Kidney (tissue), 22 donors: ENCODE measurements at places on chromosomes 7 and 10. TPM values are rescaled to one million over a fixed set of nuclear protein-coding genes. Genes with fewer than 3 reads are reported as not detected.

- peak; percentile 100 for DNase-seq
Observed at GRCh38 chr7:25854608-25855497, 297.1 kb upstream of the NFE2L3 start.

DNA sequence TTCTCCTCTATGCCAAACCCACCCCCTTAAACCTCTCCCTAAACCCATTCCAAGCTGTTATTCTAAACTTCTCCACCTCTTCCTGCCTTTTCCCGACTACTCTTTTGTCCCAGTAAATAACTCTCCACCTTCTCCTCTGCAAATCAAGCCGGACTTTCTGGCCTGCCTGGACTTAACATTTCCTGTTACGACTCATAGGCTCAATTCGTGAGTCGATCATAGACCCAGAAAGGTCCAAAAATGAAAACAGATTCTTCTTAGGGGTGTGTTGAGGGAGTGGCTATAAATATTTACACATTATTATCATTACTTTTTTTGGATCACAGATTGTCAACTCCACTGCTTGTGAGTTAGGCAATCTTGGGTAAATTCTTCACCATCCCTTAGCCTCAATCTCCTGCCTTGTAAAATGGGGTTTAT, 59.0 kb upstream of the HABP2 start:
- DNase-seq = no peak

DNA sequence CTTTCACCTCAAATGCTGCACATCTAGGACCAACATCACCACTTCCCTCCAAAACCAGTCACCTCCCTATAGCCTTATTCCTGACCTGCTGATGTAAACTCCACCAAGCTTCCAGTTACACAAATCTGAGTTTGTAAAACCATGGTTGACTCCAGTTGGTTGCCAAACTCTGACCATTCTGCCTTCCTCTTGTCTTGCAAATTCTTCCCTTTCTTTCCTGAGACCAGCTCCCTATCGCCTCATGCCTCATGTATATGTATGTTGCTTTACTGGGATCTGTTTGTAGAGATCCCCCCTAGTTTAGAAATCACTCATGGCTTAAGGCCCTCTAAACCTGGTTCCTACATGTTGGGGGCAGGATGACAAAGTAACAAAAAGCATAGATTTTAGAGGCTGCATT, 31.3 kb downstream of the PAX2 start:
- DNase-seq = no peak

Gene STOX1
- 1.5 TPM for polyA plus RNA-seq

Gene KCNMA1
- 4.2 TPM for polyA plus RNA-seq

Gene CEP55
- 0.39 TPM for polyA plus RNA-seq
